ENCODE measurements at places on chromosomes 2 and 18. TPM values are rescaled to one million over a fixed set of nuclear protein-coding genes. Genes with fewer than 3 reads are reported as not detected.

GRCh38 chr18:42183746-42184145, 228.7 kb downstream of the PIK3C3 start:
- DNase-seq: no peak

- DNase-seq: no peak
Observed at GRCh38 chr2:23485841-23486683, 101.1 kb downstream of the KLHL29 start.

DNA sequence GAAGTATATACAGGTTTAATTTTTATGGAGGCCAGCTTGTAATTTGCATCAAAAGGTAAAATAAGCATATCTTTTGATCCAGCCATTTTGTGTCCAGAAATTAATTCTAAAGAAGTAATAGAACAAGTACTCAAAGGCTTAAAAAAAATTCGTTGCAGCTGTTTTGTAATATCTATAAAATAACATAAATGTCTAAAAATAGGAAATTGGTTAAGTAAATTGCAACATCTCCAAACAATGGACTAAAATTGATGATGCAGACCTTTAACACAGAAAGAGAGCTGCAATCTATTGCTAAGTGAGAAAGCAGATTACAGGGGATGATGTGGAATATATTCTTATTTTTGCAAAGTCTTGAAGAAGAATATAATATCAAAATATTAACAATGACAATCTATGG, 19.4 kb downstream of the AAK1 start:
- no peak for DNase-seq

DNA sequence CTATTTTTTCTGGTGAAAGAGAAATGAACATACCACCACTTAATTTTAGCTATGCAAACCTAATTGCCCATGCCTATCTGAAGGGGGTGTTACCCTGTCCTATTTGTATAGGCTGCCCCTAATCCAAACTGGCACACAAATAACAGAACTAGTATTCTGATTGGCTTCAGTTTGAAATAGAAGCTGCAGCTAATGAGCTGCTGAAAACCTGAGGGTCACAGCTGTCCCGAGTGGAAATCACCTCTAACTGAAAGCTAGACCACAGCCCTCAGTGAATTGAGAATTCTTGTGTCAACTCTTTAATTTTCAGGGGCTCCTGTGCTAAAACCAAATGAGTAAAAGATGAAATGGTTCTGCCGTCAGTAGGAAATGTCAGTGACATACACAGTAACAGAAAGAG, 28.7 kb downstream of the CCDC141 start:
- DNase-seq: no peak

- no peak for DNase-seq
Observed at GRCh38 chr2:133194362-133194655, 374.0 kb downstream of the NCKAP5 start.

Gene ASIC4
- 2.4 TPM for total RNA-seq

Gene SERPINB10
- not detected for total RNA-seq

Gene SFTPB
- not detected for total RNA-seq

Gene PCARE
- not detected for total RNA-seq
